HuH-7 (cell line): ENCODE measurements at places on chromosomes 7 and 10.

DNA sequence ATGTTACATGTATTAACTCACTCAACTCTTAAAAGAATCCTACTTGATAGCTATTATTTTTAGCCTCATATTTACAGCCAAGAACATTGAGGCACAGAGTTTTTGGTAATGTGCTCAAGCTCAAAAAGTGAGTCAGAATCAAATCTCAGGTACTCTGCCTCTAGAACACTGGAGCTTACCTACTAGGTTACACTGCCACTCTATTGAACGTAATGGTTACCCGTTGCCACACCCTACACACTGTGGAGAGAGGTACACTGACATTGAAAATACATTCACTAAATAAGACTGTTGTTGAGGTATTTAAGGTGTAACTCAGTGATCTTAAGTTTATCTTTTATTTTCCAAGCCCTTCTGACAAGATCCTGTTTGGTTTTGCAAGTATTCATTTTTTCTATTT is 17.9 kb downstream of the SLC26A3 start:
- DNase-seq: no peak

GRCh38 chr7:27242154-27242553 is 448 bp upstream of the EVX1 start:
- DNase-seq: no peak

GRCh38 chr7:196283-196682 is 3.9 kb downstream of the FAM20C start:
- no peak for DNase-seq

DNA sequence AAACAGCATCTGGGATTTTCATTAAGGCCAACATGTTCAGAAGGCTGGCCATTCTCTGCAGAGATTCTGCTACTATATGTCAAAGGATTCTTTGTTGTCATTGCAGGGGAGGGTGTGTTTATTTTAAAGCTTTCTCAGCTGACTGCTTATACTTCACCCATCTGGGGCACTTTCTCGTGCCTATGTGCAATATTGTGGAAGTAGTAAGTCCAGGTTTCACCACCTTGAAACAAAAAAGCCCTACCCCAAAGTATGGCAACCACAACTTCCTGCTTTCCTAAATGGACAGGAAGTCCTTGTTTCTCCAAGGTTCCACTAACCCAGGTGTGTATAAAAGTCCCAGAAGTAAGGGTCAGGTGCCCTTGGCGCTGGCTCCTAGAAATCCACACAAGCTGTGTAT is 58.7 kb upstream of the COL1A2 start:
- no peak for DNase-seq

DNA sequence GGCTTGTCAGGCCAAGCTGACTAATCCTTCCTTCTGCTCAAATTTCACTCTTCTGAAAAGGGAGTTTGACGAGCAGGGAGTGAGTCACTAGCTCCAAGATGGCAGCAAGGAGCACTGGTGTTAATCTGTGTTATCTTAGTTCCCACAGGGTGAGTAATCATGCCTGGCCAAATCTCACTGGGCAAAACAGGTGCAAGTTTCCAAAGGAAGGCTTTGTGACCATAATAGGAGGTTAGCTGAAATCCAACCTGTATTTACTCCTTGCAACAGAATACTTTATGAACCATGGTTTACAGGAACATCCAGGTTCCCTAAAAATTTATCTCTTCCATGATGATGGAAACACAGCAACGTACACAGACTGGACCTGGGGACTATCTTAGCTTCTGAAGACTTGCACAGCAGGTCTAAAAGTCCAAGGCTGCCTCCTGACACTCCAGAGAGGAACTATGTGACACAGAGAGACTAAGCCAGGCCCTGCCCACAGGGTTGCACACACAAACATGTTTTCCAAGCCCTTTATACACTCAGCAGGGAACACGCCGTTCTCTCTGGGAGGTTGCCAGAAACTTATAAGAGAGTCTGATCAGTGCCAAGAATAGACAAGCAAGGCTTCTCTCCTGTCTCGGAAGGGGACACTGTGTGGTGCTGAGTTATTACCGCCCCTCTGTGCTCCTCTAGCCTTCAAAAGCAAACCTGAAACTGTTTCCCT is 46.3 kb downstream of the PDK4 start:
- DNase-seq: no peak

- DNase-seq: peak; percentile 28
Measured at GRCh38 chr7:47725031-47725780, 143.3 kb upstream of the TNS3 start.

GRCh38 chr10:99854860-99855259 is 72.4 kb downstream of the ABCC2 start:
- peak; percentile 32 for DNase-seq

- DNase-seq: no peak
Measured at GRCh38 chr10:122647383-122647968, 52.2 kb downstream of the C10orf120 start.

GRCh38 chr7:108415821-108416536 is 40.3 kb downstream of the NRCAM start:
- no peak for DNase-seq

GRCh38 chr7:137932881-137933269 is 69.0 kb downstream of the CREB3L2 start:
- DNase-seq: no peak

GRCh38 chr7:104758504-104758903 is 255.5 kb upstream of the KMT2E start:
- DNase-seq: no peak

DNA sequence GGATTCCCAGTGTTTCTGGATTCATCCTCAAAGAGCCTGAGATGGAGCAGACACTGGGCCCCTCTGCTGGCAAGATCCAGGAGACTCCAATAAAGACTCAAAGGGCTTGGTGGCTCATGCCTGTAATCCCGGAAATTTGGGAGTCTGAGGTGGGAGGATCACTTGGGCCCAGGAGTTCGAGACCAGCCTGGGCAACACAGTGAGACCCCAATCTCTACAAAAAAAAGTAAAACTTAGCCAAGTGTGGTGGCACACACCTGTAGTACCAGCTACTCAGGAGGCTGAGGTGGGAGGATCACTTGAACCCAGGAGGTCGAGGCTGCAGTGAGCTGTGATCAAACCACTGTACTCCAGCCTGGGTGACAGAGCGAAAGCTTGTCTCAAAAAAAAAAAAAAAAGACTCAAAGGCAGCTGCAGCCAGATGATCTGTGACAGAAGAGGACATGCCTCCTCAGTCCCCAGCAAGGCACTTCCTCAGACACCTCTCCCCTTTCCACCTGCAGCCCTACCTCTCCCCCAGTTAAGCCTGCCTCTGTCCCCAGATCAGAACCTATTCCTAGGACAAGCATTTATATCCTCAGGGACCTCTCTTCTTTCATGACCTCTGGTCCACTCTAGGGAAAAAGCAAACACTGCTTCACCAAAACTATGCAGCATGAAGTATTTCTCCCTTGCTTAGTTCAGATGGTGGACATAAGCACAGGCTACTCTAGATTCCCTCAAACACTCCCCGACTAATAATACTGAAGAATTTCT is 27.9 kb downstream of the PDLIM1 start:
- DNase-seq: no peak

DNA sequence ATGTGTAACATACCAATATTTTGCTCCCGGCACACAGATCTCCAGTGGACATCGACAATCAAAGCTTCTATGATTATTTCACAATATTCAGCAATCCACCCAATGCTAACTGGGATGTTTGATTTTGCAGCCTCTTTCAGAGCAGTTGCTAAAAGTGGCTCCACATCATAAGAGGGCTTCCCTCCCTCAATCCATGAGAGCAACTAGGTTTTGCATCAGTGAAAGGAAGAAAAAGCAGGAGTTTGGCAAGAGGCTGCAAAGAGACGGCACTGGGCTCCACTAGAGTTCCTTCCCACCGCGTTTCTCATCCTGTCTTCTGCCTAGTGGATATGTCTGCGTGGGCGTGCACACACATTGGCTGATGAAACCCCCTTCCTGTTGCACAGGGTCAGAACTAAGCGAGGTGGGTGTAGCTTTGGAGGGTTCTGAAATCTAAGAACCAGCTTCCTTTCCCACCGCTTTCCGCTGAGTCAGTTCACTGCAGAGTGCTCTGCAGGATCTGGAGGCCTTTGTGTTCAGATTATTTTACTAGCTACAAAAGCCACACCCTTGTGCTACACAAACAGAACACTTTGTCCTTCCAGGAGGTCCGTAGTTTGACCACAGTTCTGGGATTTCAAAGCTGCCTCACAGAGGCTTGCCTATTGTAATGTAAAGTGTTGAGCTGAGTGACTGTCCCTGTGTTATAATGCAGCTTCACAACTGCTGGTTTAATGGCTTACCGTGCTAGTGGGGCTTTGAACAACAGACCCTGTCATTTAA is 28.1 kb downstream of the ARL4A start:
- peak; percentile 66 for DNase-seq

- DNase-seq: peak; percentile 62
Measured at GRCh38 chr10:28393956-28394568, 91.2 kb upstream of the MPP7 start.

DNA sequence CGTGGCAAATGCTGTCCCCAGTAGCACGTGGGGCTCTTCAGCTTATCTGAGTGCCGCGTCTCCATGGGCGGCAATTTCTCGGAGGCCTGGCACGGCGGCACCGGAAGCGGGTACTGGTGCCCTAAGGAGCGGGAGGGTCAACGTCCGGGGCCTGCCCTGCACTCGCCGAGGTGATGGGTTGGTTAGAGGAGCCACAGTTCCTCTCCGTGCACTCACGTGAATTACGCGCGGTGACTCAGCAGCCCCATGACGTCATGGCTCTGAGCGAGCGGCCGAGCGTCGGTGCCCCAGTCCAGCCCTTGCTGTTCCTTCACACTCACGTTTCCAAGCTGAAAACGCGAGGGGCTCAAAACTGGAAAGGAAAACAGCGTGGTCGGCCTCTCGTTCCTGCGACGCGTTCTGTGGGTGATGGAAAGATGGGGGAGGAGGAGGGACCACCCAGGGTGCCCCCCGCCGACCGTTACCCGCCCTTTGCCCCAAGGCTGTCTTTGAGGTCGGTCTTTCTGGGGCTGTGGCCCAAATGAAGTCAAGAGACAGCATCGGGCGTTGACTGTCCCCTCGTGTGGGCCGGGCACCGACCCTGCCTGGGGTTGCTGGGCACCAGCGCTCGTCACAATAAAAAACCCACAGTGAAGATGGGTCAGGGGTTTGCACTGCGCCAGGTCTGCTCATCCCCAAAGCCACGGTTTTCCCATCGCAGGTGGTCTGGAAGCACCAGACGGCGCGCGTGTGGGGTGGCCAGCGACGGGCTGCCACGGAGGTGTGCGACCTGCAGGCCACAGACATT is 70.4 kb upstream of the CFAP46 start:
- no peak for DNase-seq

DNA sequence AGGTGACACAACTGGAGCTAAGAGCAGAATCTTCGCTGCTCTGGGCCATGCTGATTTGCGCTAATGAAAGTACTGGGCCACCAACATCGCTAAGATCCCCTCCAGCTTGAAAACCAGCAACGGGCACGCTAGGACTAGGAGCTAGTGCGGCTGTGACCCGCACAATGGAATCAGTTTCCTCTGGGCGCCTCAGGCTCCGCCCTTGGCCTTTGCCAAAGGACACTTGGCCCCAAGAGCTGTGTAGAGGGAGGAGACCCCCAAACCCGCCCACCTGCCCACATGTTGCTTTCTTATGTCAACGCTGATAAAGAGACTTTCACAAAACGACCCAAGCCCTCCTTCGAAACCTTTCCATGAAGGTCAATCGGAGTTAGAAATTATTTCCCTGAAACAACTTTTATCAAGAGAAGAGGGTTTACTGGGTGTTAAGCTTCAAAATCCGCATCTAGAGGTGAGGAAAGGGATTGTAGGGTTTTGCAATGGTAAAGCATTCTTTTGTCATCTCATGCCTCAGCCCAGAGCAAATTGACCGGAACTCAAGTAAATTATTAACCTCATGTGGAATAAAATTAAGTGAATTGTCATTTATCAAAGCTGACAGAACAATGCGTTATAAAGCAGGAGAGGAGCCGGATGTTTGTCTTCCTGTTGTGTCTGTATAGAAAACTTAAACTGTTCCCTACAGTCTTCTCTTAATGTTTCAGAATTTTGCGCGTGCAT is 9.4 kb downstream of the ABCB5 start:
- DNase-seq: peak; percentile 19

DNA sequence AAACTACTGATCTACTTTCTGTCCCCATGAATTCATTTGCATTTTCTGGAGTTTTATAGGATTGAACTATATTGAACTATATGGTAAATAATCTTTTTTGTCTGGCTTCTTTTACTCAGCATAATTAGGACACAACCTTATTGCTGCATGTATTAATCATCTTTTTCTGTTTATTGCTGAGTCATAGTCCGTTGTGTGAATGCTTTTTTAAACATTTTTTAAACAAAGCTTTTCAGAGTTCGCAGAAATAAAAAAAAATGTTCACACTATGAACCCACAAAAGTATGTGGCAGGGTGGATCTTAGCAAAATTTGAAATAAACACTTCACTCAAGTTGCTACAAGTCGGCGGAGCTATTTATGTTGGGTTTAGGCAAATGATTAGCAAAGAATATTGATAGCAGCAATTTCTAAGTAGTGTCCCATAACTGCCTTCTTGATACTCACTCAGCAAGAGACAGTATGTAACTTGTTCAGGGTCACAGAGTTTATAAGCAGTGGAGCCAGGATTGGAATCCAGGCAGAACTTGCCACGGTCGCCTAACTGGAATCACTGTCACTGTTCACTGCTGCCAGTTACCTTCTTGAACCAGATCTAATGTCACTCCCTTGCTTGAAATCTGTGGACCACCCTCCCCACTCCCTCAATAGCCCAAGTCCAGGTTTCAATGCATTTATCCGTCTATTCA is 5.6 kb downstream of the CH25H start:
- no peak for DNase-seq

- peak; percentile 40 for DNase-seq
Measured at GRCh38 chr10:21518641-21519396, 6.7 kb downstream of the SKIDA1 start.

GRCh38 chr10:21831986-21832820 is 171.3 kb downstream of the DNAJC1 start:
- DNase-seq: no peak

- no peak for DNase-seq
Measured at GRCh38 chr10:81177651-81178244, 640.0 kb downstream of the SH2D4B start.

DNA sequence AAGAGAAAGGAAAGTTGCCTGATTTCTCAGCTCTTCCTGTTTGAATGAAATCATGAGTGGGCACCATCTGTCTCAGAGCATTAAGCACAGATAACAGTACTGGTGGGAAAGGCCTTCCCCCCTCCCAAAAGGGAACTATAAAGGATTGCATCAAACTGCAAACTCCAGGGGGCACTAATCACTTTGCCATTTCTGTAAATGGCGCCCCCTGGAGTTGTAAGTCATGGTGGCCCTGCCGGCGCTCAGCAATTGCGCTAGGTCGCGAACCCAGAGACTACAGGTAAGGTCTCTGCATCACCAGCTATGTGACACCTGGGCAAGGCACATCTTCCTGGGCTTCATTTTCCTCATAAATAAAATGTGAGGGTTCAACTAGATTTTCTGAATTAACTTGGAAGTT is 11.1 kb downstream of the LRRC4 start:
- no peak for DNase-seq
